Type B pancreatic cell (in vitro differentiated cells): ENCODE measurements at places on chromosomes 7 and 10. TPM values are rescaled to one million over a fixed set of nuclear protein-coding genes. Genes with fewer than 3 reads are reported as not detected.

DNA sequence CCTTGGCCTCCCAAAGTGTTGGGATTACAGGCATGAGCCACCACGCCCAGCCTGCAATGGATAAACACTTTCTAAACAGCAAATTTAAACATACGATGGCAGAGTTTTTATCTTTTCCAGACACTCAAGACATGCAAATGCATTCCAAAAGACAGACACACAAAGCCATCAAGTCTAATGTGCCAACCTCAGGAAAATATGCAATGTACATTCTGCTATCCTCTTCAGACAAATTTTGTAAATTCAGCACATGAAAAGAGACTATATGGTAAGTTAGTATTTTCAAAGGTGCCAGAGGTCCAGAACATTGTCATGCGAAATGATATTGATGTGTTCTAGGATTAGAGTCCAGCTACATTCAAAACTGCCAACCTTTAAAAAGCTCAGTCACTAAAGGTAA is 19.8 kb downstream of the HACD1 start:
- DNase-seq: no peak

GNG11 gene
- 6.7 TPM in 1 of 2 replicates, not detected in the other for total RNA-seq

DNA sequence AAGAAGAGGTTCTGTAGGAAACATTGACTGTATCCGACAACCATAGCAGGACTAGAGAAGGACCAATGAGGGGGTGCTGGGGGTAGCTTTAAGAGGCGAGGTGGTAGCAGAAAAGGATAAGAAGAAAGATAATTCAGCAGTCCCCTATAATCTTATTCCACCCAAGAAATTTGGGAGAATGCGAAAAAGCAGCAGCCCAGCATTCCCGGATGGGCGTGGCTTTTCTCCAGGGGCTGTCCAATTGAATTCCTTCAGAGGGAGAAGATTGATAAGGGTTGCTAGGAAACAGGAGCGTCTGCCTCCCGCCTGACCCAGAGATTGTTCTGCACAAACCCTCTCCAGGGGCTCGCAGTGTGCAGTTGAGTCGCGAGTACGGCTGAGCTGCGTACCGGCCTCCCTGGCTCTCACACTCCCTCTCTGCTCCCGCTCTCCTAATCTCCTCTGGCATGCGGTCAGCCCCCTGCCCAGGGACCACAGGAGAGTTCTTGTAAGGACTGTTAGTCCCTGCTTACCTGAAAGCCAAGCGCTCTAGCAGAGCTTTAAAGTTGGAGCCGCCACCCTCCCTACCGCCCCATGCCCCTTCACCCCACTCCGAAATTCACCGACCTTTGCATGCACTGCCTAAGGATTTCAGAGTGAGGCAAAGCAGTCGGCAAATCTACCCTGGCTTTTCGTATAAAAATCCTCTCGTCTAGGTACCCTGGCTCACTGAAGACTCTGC is at the start of gene GRM3:
Gene GRM3, plus strand, starts transcription at position 349 of the 721 bp plus-strand sequence. CDS start 121,237 bp downstream, outside the sequence.
- no peak for DNase-seq

CRTAC1 gene
- total RNA-seq: 3.6 and 5.3 TPM in 2 replicates

DNA sequence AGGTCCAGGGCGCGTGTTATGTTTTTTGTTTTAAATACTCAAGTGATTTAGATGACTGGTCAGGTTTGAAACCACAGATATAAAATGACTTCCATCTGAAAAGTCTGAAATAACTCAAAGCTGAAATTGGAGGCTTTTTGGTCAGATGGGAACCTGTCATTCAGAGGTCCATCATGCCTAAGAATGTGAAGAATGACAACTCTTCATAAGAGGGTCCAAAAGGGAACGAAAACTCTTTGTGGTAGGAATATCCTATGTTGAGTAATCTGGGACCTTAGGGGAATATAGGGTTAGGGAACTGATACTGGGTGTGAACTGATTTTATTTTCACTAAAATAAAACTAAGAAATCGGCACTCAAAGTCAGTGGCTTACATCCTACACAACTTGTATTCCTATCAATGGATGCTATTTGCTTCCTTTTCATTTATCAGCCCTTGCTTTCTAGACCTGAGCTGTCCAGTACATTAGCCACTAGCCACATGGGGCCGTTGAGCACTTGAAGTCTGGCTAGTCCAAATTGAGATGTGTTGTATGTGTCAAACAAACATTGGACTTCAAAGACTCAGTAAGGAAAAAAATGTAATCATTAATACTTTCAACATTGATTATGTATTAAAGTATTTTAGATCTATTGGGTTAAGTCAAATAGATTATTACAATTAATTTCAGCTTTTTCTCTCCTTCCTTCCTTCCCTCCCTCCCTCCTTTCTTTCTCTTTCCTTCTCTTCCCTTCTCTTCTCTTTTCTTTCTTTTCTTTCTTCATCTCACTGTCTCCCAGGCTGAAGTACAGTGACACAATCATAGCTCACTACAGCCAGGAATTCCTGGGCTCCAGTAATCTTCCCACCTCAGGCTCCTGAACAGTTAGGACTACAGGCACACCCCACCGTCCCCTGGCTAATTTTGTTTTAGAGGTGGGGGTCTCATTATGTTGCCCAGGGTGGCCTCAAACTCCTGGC is 56.5 kb upstream of the KDM7A start:
- DNase-seq: no peak

GRCh38 chr7:28955718-28956607 is 2.2 kb downstream of the TRIL start:
- DNase-seq: peak; percentile 83

DNA sequence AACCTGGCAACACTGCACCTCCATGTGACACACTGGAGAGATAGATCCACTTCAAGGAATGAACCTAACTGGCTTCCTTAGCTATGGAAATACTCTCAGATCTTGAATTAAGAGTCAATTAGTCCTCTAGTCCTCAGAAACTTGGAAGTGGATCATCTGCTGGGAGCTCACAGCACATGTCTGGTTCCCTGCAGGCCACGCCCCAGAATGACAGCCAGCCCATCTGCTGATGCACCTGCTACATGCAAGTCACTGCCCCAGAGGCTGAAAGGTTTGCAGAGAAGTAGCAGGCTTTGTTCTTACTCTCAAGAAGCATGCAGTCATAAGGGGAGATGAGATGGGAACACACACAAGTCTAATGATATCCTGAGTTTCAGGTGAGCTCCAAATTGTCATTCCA is 275.9 kb downstream of the SKAP2 start:
- no peak for DNase-seq

VGF gene
- total RNA-seq: 4.2 and 4.4 TPM in 2 replicates

DNA sequence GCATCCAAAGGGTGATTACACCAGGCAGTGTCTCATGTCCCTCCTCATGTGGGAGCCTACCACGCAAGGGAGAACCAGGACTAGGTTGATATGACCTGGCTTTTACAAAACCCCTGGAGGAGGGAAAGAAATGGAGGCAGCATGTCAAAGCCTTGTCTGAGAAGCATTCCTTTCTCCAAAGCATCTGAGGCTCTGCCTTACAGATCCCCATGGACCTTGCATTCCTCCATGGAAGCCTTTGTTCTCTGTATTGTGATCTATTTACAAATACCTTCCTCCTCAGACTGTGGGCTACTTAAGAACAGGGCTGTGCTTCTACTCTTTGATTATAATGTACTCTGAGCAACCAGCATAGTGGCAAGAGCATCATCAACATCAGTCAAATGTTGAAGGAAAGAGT is 197.0 kb downstream of the PLXNA4 start:
- no peak for DNase-seq

DNA sequence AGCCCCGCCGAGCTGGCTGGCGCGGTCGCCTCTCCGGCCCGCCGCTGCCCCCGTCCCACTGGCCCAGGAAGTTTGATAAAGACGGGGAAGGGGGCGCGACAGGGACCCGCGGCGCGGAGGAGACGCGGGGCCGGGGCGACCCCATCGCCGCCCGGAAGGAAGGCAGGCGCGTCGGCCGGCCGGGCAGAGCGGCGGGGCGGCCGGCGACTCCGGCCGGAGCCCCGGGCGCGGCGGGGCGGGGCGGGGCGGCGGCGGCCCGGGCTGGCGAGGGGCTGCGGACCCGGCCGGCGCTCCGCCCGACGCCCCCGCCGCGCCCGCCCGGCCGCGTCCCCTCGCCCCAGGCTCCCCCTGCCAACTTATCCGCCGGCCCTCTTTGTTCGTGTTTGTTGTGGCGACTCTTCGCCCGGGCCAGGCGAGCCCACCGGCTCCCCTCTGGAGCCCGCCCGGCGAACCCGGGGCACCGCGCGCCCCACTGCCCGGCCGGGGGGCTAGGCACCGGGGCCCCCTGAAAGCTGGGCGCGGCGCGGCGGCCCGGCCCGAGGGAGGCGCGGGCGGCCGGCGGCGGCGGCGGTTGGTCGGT is 571 bp downstream of the KDM7A start:
- no peak for DNase-seq

DNA sequence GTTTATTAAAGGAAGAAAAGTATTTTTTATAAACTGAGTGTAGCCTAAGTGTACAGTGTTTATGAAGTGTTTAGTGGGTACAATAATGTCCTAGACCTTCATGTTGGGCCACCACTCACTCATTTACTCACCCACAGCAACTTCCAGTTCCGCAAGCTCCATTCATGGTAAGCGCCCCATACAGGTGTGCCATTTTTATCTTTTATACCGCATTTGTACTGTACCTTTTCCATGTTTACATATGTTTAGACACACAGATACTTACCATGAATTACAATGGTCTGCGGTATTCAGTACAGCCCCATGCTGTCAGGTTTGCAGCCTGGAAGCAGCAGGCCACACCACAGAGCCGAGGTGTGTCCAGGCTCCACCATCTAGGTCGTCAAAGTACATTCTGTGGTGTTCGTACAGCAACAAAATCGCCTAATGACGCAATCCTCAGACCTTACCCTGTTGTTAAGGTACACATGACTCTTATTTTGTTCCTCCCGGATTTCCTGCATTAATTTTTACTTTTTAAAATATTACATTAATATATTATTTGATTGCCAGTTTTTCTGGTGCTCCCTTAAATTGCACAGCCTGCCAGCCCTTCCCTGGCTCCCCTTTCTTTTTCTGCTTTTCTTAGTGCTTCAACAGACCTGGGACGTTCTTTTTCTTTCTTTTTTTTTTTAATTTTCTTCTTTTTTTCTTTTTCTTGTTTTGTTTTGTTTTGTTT is 881 bp upstream of the SSBP1 start:
- no peak for DNase-seq

- no peak for DNase-seq
Measured at GRCh38 chr10:84608126-84608525, 279.7 kb downstream of the CCSER2 start.

GRCh38 chr10:50469288-50469687 is 154.5 kb downstream of the SGMS1 start:
- no peak for DNase-seq

GRCh38 chr10:43983856-43984271 is 335.2 kb upstream of the ZNF32 start:
- DNase-seq: no peak

GRCh38 chr7:122056977-122057376 is 87.1 kb downstream of the AASS start:
- no peak for DNase-seq

GRCh38 chr7:141257597-141257996 is 183.7 kb downstream of the TMEM178B start:
- DNase-seq: no peak

DNA sequence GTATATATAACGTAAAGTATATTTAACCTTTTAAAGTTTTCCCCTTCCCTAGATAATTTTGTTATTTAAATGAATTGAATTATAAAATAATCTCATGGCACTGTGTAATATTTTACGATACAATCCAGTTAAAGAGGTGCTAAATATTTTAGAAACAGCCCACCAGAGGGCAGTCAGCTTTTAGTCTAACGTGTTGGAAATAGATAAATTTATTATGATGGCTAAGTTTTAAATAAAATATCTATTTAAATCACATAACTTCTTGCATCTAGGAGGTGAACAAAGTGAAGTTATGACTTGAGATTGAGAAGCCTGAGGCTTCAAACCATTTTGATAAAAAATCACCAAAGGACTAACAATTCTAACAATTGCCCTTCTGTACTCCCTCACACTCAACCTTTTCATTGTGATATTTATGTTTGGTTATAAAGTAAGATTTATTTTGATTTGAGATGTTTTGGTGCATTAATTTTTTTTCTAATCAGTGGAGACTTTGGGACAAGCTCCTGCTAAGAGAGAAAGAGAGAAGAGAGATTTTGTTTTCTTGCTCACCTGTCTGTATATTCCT is 171.5 kb upstream of the SP4 start:
- no peak for DNase-seq

LIPN gene
- total RNA-seq: 0.24 and 1.5 TPM in 2 replicates

DNA sequence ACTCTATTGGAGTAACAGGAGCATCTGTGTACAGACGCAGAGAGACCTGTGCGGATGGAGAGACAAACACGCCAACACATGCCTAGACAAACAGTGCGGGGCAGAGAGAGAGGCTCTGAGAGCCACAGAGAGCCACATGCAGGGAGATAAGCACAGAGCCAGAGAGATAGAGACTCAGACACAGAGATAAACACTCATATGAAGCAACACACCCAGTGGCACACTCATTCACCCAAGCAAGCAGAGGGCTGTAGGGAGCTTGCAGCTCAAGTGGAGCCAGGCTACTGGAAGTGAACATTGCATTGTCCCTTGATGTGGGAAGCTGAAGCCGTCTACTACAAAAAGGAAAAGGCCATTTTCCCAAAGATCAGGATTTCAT is 46.6 kb upstream of the PODXL start:
- no peak for DNase-seq

GRCh38 chr10:104035194-104036068 is 50.2 kb downstream of the COL17A1 start:
- no peak for DNase-seq
